ENCODE measurements at places on chromosomes 7 and 10. TPM values are rescaled to one million over a fixed set of nuclear protein-coding genes. Genes with fewer than 3 reads are reported as not detected.

DNA sequence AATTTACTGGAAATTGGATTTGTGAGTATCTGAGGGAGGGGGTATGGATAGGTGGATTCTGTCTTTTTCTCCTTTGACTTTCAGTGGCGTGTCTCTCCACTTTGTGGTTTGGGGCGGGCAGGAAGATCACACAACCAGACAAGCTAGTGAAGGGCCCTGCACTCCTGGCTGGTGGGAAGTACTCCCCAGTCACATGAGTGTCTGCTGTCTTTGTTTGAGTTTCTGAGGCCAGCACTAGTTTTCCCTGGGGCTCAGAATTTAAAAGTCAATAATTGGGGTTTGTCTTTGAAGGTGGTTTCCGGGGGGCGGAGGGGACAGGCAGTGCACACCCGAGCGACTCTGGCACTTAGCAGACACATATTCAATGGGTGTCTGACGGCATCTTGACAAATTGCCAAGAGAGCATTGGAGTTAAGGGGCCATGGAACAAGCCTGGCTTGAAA is 120.1 kb downstream of the WDFY4 start:
- no peak overlapping the region for H3K4me3 ChIP-seq
- no peak for DNase-seq
- H3K4me1 ChIP-seq: peaks cover 72% of the 10 kb centered on the region

The CH25H gene
- total RNA-seq: 3.5 TPM

The CPEB3 gene
- total RNA-seq: 17.2 TPM

The EIF5AL1 gene
- 0.31 TPM for total RNA-seq

DNA sequence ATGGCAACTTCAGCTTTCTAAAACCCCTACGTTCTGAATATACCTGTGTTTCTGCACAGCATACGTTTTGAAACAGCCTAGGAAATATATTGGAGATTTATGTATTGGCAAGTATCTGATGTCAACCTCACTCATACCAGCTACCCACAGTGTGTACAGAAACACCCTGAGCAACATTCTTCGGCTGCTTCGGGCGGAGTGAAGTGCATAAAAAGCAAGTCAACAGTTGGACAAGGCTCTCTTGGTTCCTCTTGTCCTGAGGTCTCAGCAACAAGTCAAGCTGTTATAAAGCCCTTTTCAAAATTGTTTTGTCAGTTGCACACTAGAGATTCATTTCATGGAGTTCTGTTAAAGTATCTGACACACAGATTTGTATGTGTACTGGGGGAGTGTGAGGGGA is 40.0 kb upstream of the PAPSS2 start:
- no peak for DNase-seq
- no peak overlapping the region for H3K4me3 ChIP-seq
- no peaks in the 10 kb centered on the region for H3K36me3 ChIP-seq
- H3K27ac ChIP-seq: no peak overlapping the region
- H3K27me3 ChIP-seq: no peaks in the 10 kb centered on the region

DNA sequence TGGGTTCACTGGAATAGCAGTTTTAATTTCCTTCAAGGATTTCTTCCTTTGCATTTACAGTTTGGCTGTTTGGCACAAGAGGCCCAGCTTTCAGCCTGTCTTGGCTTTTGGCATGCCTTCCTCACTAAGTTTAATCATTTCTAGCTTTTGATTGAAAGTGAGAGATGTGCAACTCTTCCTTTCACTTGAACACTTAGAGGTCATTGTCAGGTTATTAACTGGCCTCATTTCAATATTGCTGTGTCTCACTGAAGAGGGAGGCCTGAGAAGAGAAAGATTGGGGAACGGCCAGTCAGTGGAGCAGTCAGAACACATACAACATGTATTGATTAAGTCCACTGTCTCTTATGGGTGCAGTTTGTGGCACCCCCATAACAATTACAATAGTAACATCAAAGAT is 33.9 kb downstream of the PTTG1IP2 start:
- no peaks in the 10 kb centered on the region for H3K36me3 ChIP-seq
- no peak for DNase-seq
- H3K27me3 ChIP-seq: no peaks in the 10 kb centered on the region

The CYP2C19 gene
- total RNA-seq: not detected

DNA sequence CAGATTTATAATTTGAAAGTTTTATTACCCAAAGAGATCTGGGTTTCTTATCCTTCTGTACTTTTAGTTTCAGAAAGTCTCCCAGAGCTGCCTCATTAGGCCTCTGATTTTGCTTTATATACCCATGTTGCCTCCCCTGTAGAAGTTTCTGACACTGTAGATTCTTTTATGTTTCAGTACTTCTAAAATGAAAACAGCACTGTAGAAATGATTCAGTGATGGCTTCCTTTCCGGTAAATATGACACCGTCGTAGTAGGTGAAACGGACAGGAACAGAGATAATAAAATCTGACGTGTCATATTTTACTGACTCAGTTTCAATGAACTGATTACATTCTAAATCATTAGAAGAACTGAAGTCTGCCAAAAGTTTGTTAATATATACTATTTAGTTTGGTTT is 272.7 kb downstream of the TWIST1 start:
- H3K4me1 ChIP-seq: no peaks in the 10 kb centered on the region
- no peaks in the 10 kb centered on the region for H3K27me3 ChIP-seq
- no peak for DNase-seq
- no peak overlapping the region for H3K27ac ChIP-seq
- no peak overlapping the region for H3K4me3 ChIP-seq

DNA sequence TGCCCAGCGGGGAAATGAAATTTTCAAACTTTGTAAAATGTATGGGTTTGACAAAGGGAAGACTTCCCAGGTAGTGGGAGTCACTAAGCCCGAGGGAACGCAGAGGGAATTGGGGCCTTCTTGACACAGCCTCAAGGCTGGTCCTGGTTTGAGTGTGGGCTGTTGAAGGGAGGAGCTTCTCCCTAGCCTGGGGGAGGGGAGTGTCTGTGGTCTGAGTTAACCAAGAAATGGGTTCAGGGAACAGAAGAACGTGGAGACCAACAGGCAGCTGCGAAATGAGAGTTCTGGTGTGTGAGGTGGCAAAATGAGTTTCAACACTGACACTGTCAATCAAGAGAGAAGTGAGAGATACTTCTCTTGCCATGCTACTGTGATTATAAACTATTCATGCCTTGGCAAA is 32.7 kb upstream of the BAMBI start:
- no peaks in the 10 kb centered on the region for H3K4me1 ChIP-seq
- no peak overlapping the region for H3K27ac ChIP-seq
- no peak overlapping the region for H3K4me3 ChIP-seq

- H3K27me3 ChIP-seq: no peaks in the 10 kb centered on the region
- peak overlapping the region; percentile 65 for H3K4me3 ChIP-seq
- peak; percentile 76 for DNase-seq
- peaks cover 9% of the 10 kb centered on the region for H3K4me1 ChIP-seq
Measured at GRCh38 chr10:71396084-71396710, 523 bp upstream of the CDH23 start.

- H3K27me3 ChIP-seq: no peaks in the 10 kb centered on the region
- no peak for DNase-seq
- H3K27ac ChIP-seq: no peak overlapping the region
- no peaks in the 10 kb centered on the region for H3K36me3 ChIP-seq
- H3K4me3 ChIP-seq: no peak overlapping the region
Measured at GRCh38 chr7:3648276-3648675, 347.2 kb downstream of the SDK1 start.

DNA sequence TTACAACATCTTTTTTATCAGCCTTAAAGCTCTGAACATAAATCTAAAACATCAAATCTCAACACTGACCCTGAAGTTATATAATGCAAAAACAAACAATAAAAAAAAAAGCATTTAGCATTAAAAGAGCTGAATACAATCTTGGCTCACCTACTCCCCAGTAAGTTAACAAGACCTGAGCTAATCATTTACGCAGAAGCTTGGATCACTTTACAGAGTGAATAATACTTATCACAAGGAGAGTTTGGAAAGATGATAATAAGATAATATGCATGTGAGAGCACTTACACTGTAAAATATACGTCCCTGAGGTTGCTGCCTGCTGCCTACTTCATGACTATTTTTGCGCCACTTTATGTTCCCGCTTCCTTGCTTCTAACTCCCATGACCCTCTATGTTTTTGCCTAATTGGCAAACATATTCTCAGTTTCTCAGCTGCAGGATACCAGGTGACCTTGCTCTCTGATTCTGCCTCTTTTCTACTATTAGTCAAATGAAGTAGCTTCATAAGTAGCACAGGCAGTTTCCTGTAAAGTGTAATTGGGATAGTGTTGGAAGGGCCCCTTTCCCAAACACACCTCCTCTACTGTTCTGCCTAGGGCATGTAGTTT is 333.6 kb downstream of the LRRTM3 start:
- H3K36me3 ChIP-seq: no peaks in the 10 kb centered on the region
- DNase-seq: no peak
- H3K4me3 ChIP-seq: no peak overlapping the region
- H3K4me1 ChIP-seq: peaks cover 4% of the 10 kb centered on the region
- H3K27ac ChIP-seq: no peak overlapping the region

- no peak for DNase-seq
- no peaks in the 10 kb centered on the region for H3K27me3 ChIP-seq
- no peak overlapping the region for H3K27ac ChIP-seq
- no peaks in the 10 kb centered on the region for H3K36me3 ChIP-seq
Measured at GRCh38 chr7:112302566-112302965, 96.1 kb downstream of the ZNF277 start.

GRCh38 chr7:131769241-131769640 is 212.8 kb upstream of the PODXL start:
- H3K27me3 ChIP-seq: no peaks in the 10 kb centered on the region
- no peak overlapping the region for H3K27ac ChIP-seq
- no peaks in the 10 kb centered on the region for H3K36me3 ChIP-seq

GRCh38 chr7:3271298-3271697 is 29.8 kb upstream of the SDK1 start:
- no peak overlapping the region for H3K27ac ChIP-seq
- DNase-seq: no peak
- H3K36me3 ChIP-seq: no peaks in the 10 kb centered on the region
- H3K27me3 ChIP-seq: no peaks in the 10 kb centered on the region

The UCMA gene
- total RNA-seq: not detected

- no peaks in the 10 kb centered on the region for H3K27me3 ChIP-seq
- no peak overlapping the region for H3K27ac ChIP-seq
- no peaks in the 10 kb centered on the region for H3K36me3 ChIP-seq
- DNase-seq: peak; percentile 62
Measured at GRCh38 chr7:3092468-3092867, 48.8 kb upstream of the CARD11 start.

DNA sequence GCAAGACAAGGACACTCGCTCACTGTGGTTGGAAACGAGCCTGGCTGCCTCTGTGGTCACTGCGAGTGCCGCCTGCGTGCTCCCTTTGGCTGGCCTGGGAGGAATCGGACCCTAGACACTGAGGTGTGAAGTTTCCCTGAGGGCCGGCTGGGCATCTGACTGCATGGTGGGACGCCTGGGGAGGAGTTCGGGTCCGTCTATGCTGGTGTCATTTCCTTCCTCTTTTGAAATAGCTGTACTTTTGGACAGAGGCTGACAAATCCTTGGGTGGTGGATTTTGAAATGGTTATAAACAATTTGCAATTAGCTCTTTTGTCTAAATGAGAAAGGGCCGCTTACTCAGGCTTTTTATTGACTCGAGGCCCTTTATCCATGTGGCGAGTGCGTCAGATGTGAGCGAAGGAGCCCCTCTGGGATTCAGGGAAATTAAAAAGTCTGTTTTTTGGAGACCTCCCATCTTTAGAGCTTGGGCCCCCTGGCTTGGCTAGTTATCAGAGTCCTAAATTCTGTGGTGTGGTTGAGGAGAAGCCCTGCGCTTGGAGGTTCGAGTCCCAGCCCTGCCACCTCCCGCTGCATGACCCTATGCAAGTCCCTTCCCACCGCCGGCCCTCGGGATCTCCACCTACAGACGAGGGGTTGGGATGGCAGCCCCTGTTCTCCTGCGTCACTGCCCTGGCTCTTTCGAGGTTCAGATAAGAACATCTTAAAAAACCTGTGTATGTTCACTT is 147.1 kb downstream of the RGS10 start:
- H3K4me1 ChIP-seq: peaks cover 61% of the 10 kb centered on the region
- H3K36me3 ChIP-seq: peaks cover 13% of the 10 kb centered on the region
- H3K4me3 ChIP-seq: no peak overlapping the region
- peak; percentile 76 for DNase-seq
- H3K27me3 ChIP-seq: no peaks in the 10 kb centered on the region

The TMEM213 gene
- not detected for total RNA-seq

The H2BK1 gene
- total RNA-seq: not detected

The TMEM176A gene
- 37.9 TPM for total RNA-seq

The SPDYE8 gene
- not detected for total RNA-seq

- no peaks in the 10 kb centered on the region for H3K27me3 ChIP-seq
- H3K36me3 ChIP-seq: no peaks in the 10 kb centered on the region
- no peak for DNase-seq
Measured at GRCh38 chr7:139542308-139543151, 19.0 kb downstream of the CLEC2L start.

The TDRD1 gene
- total RNA-seq: 3.8 TPM

The SLC25A13 gene
- 12.7 TPM for total RNA-seq

GRCh38 chr7:157292770-157293412 is 43.9 kb upstream of the DNAJB6 start:
- no peaks in the 10 kb centered on the region for H3K36me3 ChIP-seq
- no peak overlapping the region for H3K4me3 ChIP-seq
- no peak for DNase-seq
- no peaks in the 10 kb centered on the region for H3K4me1 ChIP-seq

GRCh38 chr10:47058961-47059391 is 147.7 kb downstream of the PTPN20 start:
- no peaks in the 10 kb centered on the region for H3K27me3 ChIP-seq
- no peaks in the 10 kb centered on the region for H3K36me3 ChIP-seq

- peaks cover 4% of the 10 kb centered on the region for H3K36me3 ChIP-seq
- no peak overlapping the region for H3K4me3 ChIP-seq
- no peak overlapping the region for H3K27ac ChIP-seq
- no peaks in the 10 kb centered on the region for H3K27me3 ChIP-seq
- no peak for DNase-seq
- peaks cover 10% of the 10 kb centered on the region for H3K4me1 ChIP-seq
Measured at GRCh38 chr7:29346231-29346978, 151.8 kb downstream of the CHN2 start.
